ENCODE measurements at places on chromosomes 11 and 22.

DNA sequence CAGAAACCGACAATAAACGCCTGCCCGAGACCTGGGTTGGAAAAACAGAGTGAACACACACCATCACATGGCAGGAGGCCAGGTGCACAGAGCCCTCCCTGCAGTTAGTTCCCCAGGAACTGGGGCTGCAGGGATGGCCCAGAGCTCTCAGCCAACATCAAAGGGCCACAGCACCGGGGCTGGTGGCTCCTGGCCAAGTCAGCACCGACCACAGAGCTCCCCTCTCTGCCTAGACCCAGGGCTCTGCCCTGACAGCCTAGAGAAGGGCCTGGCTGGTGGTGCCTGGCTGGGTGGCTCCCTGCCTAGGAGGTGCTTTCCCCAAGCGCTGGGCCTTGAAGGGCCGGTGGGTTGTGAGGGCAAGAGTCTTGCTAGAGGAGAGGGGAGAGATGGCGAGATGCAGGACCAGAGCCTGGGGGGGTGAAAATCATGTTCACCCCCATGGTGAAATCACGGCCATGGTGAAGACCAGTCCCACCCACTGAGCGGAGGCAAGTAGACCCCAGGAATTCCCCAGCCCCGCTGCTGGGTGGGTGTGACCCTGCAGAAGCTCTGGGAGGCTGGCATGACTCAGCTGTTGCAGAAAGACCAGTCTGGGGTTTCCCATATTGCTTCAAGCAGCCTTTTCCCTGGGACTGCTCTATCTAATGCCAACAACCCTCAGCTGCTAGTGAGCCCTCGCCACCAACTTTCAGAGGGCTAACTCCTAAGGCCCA lies 7.2 kb upstream of the BID start:
- DNase-seq, result peak; percentile 55

DNA sequence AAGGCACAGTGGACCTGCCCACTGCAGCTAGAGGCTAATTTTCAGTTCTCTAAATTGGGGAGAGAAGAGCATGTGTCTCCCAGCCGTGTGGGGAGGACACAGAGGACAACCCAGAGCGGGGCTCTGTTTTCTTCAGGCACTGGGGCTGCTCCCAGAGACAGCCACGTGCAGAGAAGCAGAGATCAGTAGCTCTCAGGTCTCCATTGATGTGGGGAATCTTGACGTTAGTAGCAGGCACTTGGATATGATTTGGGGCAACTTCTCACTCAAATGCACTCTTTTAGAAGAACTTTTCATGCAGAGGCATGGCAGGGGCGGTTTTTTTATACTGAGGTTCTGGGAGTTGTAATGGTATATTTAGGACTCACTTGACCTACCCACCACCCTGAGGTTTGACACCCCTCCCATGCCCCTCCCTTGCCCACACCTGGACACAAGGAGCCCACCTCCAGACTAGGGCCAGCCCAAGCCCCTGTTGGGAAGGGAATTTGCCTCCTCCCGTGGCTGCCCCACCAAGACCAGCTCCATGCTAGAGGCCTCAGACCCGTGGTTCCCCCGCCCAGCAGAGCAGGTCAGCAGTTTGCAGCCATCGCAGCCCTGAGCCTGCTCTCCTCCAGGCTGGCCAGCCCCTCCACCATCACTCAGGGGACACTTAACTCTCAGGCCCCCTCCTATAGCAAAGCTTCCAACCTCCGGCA lies 94.2 kb upstream of the RTL6 start:
- no peak for DNase-seq

DNA sequence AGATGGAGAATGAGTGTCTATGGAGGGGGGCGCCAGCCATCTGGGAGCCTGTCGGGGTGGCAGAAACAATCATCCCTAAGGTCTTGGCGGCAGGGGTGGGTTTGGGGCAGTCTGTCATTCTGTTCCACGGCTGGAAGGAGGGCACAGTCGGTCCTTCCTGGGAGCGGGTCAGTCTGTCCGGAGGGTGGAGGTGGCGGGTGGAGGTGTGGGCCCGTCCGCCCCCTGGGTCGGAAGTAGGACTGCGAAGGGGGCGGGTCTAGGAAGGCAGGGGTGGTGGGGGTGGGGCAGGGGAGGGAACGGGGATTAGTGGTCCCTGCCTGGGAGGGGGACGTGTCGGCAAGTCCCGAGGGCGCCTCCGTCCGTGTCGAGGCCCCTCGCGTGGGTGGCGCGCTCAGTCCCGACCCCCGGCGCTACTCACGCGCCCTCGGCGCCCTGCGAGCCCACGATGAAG lies 461 bp downstream of the TBC1D10A start:
- DNase-seq, result no peak

- no peak for DNase-seq
Measured at GRCh38 chr11:90250970-90251369, 28.1 kb upstream of the CHORDC1 start.

- no peak for DNase-seq
Measured at GRCh38 chr11:129888451-129888850, 6.9 kb downstream of the NFRKB start.

GRCh38 chr11:15280393-15280792 lies 165.7 kb downstream of the INSC start:
- DNase-seq, result no peak

- no peak for DNase-seq
Measured at GRCh38 chr11:17528181-17528691, 16.0 kb downstream of the USH1C start.

- DNase-seq, result no peak
Measured at GRCh38 chr11:123381817-123382554, 48.1 kb upstream of the GRAMD1B start.

DNA sequence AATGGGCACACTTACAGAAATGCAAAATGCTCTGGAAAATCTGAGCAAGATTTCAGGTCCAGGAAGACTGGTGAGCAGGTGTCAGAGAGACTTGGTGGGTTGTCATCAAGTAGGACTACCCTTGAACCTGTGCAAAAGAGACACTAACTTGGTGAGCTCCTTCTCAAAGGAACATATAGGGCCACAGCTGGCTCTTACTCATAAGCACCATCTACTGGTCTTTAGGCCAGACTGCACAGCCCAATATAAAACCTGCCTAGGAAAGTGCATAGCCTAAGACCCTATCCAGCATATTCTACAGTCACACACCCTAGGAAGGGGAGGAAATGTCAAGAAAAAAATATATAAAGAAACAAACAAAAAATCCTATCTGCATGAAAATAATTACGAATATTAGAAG lies 18.2 kb upstream of the OR10W1 start:
- peak; percentile 8 for DNase-seq

GRCh38 chr11:72950685-72951084 lies 136.5 kb downstream of the ATG16L2 start:
- DNase-seq, result no peak

DNA sequence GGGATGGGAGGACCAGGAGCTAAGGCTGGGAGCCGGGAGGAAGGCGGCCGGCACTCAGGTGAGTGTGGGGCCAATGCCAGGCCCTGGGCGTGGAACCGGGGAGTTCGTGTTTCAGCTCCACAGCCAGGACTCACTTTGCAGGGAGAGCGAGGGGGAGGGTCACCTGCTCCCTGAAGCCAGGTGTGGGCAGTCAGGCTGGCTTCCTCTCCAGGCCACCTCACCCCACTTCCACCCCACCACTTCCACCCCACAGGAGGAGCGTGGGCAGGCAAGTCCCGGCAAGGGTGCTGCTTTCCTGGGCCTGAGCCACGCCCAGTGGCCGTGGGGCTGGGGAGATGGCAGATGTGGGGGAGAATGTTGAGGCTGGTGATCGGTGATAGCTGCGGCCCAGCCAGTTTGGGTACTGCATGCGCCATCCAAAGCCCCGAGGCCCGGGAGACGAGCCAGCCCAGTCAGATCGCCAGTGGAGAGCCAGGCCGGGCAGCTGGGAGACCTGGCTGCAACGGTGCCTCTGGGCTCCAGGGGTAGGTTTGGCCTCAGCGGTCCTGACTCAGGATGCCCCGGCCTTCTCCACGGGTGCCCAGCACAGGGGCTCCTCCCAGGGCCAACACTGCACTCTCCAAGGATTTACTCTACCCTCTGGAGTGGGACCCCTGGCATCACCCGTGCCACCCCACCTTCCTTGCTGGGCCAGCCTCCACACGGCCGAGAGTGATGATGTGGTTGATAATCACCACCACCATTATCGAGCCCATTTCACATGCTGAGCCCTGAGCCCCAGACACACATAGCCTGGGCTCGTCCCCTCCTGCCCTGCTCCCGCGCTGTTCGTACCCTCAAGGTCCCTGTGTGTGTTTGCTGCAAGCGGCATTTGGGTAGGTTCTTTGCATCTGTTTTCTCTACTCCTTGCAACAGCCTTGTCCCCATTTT lies 93.8 kb downstream of the WNT7B start:
- no peak for DNase-seq

DNA sequence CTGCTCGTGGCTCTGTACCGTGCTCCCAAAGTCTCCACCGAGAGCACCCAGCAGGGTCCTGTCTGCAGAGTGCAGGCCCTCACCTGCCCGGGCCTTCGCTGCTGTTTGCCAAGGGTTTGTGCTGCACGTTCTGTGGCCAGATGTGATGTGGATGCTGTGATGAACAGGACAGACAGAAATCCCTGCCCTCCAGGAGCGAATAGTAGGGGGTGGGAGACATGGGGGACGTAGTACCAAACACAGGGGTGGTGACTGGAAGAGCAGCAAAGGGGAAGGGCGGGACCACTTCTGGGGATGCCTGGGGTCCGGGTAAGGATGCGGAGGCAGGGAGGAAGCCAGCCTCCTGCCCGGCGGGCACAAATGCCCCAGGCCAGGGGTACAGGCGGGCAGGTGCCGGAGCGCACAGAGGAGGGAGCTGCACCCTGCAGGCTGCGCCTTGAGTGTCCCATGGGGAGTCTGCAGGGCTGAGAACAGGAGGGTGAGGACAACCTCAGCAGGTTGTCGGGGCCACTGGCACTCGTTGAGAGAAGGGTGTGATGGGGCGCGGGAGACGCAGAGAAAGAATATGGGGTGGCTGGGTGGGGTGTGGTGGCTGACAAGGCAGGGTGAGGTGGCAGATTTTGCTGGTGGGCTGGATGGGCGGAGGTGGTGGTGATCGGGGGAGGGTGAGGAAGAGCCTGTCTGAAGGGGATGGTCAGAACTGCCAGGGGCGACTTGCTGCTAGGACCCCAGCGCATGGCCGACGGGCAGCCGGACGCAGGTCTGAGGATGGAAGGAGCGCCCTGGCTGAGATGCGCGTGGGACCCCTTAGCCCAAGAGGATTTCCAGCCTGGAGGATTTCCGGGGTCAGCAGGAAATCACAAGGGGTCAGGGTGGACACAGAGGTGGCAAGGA lies 16.3 kb upstream of the CTSD start:
- no peak for DNase-seq

GRCh38 chr11:62345861-62346260 lies 8.6 kb downstream of the ASRGL1 start:
- DNase-seq, result no peak

- no peak for DNase-seq
Measured at GRCh38 chr11:65113361-65113756, 1.7 kb downstream of the TM7SF2 start.

DNA sequence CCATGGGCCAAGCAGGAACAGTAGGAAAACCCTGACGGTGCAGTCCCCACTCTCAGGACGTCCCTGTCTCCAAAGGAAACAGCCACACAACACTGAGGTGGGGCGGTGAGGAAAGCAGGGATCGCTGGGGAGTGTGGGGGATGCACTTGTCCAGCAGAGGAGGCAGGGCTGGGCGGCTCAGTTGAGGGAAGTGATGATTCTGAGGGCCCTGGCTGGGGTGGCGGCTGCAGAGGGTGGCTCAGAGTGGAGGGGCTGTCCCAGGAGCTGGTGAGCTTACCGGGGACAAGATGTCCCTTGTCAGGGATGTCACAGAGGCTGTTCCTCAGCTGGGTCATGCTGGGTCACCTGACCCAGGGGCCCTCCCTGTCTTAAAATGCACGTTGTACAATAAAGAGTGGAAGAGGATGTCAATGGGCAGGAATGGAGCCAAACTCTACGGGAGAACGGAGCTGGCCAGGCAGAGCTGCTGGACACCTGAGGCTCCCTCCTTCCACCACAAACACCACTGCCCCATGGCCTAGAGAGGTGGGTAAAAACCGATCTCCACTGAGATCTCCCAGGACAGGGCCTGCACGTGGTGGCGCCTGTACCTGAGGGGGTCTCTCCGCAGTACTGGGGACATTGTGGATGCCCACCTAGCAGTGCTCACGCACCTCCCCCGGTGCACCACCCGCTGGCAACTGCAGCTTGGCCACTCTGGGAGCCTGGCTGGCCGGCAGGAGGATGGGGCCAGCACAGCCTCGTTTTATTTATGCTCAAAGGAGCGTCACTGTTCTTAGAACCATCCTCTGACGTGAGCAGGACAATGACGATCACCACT lies 9.7 kb upstream of the EFCAB6 start:
- DNase-seq, result no peak

DNA sequence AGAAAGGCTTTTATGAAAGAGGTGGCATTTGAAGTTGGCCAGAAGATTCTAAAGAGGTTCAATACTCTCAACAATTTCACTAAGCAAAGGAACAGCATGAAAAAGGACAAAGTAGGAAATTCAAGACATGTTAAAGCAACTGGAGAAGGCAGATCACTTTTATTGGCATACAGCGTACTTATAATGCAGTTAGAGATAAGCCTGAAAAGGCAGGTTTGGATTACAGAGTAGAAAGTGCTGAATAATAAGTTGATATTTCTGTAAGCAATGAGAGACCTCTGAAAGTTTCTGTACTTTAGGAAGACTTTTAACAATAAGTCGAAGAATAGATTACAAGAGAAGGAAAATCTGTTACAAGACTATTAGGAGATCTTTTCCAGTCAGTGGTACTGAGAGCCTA lies 25.1 kb downstream of the MTMR2 start:
- DNase-seq, result no peak

DNA sequence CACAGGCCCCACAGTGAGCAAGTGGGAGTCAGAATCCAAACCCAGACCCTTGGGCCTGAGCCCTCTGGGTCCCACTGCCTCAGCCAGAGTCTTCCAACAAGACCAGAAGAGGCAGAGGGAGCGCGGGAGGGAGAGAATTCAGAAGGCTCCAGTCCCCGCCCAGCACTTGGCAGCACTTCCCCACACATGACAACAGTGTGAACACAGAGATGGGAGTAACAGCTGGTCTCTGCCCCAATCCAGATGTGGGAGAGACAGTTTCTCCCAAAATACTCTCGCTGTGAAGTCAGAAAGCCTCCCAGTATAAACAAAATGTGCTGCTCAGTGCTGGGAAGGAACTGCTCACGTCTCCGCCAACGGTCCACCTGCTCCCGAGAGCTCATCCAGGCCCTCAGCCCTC lies 219.9 kb downstream of the MN1 start:
- no peak for DNase-seq

- DNase-seq, result no peak
Measured at GRCh38 chr11:34826384-34826726, 89.8 kb downstream of the APIP start.

DNA sequence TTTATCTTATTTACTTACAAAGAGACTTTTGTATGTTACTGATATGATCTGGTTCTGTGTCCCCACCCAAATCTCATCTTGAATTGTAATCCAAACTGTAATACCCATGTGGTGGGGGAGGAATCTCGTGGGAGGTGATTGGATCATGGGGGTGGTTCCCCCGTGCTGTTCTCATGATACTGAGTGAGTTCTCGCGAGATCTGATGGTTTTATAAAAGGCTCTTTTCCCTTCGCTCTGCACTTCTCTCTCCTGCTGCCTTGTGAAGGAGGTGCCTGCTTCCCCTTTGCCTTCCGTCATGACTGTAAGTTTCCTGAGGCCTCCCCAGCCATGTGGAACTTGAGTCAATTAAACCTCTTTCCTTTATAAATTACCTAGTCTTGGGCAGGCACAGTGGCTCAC lies 42.4 kb upstream of the WNT7B start:
- no peak for DNase-seq

Measured in COR-L47 (cell line).